ENCODE measurements at places on chromosomes 7 and 10. TPM values are rescaled to one million over a fixed set of nuclear protein-coding genes. Genes with fewer than 3 reads are reported as not detected.

ZNF679 gene
- not detected for polyA plus RNA-seq

DNA sequence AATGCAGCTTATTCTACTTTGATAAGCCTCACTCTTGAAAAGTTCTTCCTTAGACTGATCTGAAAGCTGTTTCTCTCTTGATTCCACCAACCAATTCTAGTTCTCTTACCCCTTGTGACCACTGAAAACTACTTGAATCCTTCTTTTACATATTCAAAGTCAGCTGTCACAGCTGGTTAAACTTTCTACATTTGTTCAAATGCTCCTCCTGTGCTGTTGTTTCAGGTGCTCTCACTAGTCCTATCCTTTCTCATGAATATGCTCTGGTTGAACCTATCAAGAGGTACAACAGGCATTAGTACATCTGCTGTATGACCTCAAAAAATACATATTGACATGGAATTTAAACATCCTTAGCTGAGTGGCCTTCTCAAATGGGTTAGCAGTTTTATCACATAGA lies 91.5 kb downstream of the MYO3A start:
- DNase-seq: no peak

DNA sequence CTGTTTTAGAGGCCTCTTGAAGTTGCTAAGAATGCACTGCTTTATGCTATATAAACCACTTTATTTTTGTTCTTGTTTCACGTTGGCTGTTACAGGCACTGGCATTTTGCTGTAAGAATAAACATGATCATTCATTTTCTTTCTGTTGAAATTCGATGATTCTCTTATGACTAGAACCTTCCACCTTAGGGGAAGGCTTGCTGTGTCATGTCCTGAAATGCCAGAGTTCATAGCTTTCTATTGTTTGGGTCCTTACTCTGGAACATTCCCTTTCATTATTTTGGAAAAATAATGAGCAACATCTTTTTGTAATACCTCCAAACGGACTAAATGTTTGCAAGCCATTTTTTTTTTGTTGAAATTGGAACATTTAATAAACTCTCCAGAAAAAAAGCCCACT lies 495.1 kb upstream of the POT1 start:
- no peak for DNase-seq

GRCh38 chr7:18292584-18292983 lies 203.0 kb upstream of the HDAC9 start:
- DNase-seq: no peak

DNA sequence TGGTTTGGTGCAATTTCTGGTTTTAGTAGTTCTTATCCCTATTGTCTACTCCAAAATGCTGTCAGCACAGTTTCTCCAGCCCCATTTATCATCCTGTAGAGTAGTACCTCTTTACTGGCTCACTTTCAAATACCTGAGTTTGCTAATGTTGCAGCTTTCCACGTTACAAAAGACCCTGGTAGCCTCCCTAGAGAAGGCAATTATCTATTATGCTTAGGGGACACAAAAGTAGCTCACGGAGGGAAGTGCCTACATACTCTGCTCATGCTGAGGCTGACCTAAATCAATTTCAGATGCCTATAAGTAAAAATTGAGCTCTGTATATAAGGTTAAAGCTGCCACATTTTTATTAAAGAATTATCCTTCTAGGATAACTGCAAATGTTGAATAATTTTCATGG lies 603.6 kb downstream of the CNTNAP2 start:
- no peak for DNase-seq

GRCh38 chr10:36332926-36333325 lies 690.8 kb upstream of the FZD8 start:
- DNase-seq: no peak
